H9 (cell line): ENCODE measurements at places on chromosomes 1 and 21.

DNA sequence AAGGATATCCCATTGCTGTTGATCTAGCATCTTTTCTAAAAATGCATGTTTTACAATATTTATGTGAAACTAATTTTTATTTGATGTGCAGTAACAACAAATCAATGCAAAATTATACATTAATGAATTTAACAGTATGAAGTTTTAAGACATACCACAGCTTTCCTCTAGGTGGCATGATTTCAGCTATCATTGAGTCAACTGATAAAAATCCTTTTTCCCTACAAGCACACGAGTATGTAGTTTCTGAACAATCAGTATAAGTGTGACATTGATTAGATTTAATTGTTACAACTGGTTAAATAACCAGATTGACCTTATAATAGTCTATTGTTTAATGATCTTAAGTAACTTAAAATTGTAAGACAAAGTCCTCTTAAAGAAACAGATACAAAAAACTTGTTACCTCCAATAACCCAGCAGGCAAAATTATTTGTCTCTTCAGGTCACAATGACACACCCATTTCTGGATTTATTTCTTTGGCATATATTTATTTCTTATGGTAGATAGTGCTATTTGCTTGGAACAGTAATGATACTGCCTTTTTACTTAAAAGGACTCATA lies 5.8 kb upstream of the TGFB2 start:
- DNase-seq, result no peak

- DNase-seq, result peak; percentile 79
These were observed 24.3 kb downstream of the UBE2Q1 start for GRCh38 chr1:154533952-154534844.

DNA sequence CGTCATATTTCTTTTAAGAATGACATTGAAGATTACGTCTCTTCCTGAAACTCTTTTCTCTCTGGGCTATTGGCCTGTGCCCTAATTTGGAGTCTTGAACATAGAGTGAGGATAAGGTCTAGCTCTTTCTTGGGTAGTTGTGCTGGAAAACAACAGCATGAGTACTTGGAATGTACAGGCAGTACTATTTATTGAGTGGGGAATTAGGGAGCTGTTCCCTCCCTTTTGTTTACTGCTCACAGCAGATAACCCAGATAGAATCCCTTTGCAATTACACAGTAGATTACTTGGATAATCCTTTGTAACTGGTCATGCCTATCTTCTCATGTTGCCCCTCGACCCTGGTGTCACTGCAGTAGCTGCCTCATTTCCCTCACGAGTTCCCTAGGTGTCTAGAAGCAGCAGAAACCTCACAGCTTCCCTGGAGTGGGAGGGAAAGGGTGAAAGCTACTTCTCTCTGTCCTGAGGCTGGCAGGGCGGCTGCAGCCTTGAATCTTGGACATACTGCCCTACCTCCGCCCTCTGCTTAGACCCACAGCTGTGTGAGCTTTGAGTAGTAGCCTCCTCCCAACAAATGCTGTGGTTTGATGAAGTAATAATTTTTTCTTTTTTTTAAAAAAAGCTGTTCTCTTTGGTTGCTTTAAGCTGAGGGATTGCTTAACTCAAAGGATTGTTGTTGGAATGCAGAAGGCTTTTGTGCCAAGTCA lies 70.6 kb downstream of the FGGY start:
- DNase-seq, result no peak

DNA sequence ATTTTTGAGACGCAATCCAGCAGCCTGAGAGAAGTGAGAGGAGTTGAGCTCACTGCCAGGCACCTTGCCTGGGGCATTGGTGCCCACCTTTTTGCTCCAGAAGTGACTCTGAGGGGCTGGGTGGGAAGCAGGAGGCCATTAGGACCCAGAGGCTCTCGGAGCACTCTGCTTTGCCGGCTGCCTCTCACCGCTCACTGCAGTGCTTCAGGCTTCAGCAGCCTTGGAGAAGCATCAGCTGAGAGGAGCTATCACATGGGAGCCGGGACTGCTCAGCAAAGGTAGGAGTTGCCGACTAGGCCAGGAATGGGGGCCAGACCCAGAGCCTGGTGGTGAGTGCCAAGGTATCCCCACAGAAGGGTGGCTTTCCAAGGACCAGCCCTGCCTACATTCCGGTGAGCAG lies at the start of gene GPR61:
Gene GPR61 (plus strand): TSS at position 197 of the 400 bp plus-strand sequence. CDS start 3,151 bp downstream, outside the sequence.
- no peak for DNase-seq

GRCh38 chr1:10634428-10635084 lies 159.8 kb downstream of the PEX14 start:
- DNase-seq, result peak; percentile 59

DNA sequence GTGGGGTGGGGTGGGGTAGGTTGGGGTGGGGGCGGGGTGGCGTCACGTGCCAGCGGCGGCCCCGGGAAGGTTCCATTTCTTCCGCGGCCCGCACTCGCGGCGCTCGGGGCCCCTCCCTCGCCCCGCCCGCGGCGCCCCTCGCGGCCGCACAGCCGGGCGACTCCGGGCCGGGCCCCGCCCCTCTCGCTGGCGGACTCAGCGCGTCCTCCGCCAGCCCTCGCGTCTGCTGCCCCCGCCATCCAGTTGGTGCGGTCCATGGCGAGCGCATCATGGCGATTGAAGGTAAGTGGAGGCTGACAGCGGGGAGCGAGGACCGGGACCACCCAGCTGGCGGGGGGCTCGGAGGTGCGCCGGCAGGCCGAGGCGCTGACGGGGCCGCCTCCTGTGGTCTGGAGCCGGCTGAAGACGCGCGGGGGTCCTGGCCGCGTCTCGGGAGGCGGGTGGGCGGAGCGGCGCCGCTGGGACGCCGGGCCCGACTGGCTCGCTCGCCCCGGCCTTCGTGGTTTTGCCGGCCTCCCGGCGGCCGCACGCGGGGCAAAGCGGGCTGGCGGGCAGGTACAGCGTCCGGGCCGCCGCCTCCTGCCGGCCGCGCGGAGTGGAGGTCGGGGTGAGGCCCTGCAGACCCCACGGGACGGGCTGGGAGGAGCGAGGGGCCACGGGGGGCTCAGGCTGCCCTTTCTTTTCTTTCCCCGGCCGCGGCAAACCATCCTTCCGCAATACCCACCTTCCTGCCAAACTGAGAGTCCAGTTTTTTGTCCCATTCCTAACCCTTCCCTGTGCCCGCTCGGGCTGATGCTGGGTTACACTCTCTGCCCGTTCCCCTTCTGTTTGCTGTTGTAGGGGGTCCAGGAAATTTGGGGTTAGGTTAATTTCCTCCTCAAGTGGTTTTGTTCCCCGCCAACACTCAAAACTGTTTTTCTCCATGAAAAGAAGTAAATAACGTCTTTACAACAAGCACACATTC lies at the start of gene SYT14:
Gene SYT14 (plus strand): TSS at position 222 of the 964 bp plus-strand sequence. CDS start 48 bp downstream, at position 270.
- DNase-seq, result peak; percentile 84

DNA sequence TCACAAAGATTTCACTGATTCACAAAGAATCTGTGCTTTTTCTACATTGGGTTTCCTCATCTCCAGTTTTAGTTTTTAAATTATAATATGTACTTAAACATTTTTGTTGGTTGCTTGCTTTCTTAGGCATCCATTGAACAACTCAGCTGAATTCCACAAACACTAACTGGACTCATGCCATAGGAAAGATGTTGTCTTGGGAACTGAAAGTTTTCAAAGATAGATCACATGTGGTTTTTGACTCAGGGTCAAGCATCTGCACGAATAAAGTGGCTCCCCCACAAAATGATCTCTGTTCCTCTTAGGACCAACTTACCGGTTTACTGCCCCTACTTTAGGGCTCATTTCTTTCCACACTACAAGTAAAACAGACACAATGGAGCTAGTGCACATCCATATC lies 3.1 kb upstream of the KRTAP21-1 start:
- no peak for DNase-seq

GRCh38 chr1:182200025-182200812 lies 138.7 kb upstream of the ZNF648 start:
- no peak for DNase-seq

- DNase-seq, result peak; percentile 91
These were observed 116.8 kb downstream of the CASZ1 start for GRCh38 chr1:10679496-10680220.
